ENCODE measurements at places on chromosomes 5 and 9. TPM values are rescaled to one million over a fixed set of nuclear protein-coding genes. Genes with fewer than 3 reads are reported as not detected.

The CDH12 gene
- 0.14 TPM for total RNA-seq

DNA sequence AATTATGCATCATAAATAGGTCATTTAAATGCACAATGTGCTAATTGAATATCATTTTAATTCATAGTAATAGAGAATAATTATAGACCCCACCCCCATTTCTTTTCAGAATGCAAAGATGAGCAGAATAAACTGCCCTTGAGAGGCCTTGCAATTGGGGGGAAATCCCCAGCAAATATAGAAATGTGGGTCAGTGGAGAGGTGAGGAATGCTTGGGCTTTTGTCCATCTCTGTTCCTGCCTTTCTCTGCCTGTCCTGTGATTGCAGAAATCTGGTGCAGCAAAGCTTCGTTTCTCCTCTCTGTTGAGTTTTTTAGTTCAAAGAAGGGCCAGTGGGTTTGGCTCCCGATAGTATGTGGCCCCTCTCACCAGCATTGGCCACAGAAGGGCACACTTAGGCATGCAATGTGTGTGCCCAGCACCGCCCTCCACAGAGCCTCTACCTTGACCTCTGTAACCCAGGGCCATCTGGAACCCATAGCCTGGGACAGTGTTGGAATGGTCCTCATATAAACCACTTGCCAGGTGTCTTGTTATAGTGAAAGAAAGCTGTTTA, 164.2 kb downstream of the SEMA6A start:
- DNase-seq = no peak

GRCh38 chr5:132375957-132376356, 6.4 kb downstream of the SLC22A5 start:
- no peak for DNase-seq

DNA sequence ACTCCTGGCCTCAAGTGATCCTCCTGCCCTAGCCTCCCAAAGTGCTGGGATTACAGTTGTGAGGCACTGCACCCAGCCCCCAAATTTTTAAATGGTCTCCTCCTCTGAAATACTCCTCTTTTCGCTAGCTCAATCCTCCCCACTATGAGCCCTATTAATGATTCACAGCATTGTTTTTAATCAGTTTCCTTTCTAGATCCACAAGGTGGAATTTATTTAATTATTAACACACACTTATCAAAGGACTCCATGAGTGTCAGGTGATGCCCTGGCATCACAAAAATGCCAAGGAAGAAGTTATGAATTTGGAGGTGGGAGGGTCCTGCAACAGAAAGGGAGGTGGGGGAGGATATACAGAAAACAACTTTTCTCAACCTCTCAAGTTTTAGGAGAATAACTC, 806.5 kb downstream of the PRELID2 start:
- DNase-seq = no peak

- DNase-seq = peak; percentile 53
Measured at GRCh38 chr9:137406876-137407589, 15.9 kb downstream of the EXD3 start.

The ADAMTS2 gene
- total RNA-seq = 20.3 TPM

The RELL2 gene
- 3.9 TPM for total RNA-seq

DNA sequence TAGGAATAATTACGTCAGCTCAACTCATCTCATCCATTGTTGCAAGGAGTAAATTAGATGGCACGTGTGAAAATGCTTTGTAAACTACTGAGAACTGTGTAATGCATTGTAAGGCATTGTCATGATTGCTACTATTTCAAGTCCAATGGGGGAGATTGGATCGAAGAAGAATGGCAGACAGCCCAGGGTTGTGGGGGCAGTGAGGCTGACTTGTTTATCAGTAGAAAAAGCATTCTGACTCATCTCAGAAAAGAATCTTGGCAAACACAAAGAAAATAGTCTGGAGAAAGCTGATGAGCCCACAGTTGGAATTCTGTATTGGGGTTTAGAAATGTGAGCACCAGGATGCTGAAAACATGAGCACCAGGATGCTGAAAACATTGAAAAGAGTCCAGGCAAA, 28.0 kb upstream of the DAP start:
- no peak for DNase-seq

DNA sequence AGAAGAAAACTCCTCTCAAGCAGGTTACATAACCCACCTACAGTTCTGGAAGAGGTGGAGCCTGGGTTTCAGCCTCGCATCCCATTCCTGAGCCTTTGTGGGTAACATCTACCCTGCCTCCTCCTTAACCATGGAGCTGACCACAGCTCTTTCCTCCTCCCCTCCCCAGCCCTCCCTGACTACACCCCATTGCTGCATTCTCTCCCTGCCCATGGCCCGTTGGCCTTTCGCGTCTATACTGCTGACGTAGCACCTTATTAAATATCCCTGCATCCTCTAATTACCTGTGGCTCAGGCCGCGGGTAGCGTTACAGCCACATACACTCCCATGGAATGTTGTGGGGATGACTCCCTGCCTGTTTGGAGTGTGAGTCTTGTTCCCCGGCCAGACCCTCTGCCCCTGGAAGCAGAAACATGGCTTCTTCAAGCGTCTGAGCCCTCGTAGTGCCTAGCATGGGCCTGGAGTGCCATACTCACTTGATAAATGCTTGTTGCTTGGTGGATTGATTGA, 72.8 kb downstream of the WWC1 start:
- DNase-seq = no peak

The PPP1R26 gene
- total RNA-seq = 15.3 TPM

DNA sequence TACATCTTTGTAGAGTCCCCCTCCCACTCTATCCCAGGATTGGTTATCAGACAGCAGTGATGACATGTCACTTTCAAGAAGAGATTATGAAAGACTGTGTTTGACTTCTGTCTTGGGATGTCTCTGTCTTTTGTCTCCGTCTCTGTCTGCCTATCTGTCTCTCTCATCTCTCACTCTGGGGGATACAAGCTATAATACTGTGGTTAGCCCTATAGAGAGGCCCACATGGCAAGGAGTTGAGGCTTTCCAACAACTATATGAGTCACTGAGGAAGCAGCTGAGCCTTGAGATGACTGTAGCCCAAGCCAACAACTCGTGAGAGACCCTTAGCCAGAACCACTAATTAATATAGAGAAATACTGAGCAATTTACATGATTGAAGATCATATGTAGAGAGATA, 284.8 kb downstream of the PDE4D start:
- no peak for DNase-seq

DNA sequence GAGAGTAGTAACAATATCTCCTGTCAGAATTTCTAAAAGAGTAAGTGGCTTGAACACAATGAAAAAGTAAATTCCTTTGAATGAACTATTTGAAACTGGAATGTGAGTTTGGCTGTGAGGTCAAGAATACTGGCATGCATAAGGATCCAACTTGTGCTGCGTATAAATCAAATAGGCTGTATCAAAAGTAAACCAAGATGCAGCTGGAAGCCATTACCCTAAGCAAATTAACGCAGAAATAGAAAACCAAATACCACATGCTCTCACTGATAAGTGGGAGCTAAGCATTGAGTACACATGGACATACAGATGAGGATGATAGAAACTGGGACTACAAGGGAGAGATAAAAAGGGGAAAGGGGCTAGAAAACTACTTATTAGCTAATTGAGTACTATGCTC, 24.0 kb upstream of the SRFBP1 start:
- DNase-seq = no peak

The BTNL8 gene
- total RNA-seq = 8.3 TPM

GRCh38 chr5:104355350-104355749, 792.8 kb upstream of the NUDT12 start:
- DNase-seq = no peak

Data from prostate gland (tissue), 2 donors.